Adrenal gland (tissue), 19 donors: ENCODE measurements at places on chromosomes 12 and 14.
A peak's percentile ranks its signal among the peaks of the same experiment; 100 is the strongest.

GRCh38 chr12:71475280-71475679, 35.7 kb downstream of the LGR5 start:
- no peak for DNase-seq

DNA sequence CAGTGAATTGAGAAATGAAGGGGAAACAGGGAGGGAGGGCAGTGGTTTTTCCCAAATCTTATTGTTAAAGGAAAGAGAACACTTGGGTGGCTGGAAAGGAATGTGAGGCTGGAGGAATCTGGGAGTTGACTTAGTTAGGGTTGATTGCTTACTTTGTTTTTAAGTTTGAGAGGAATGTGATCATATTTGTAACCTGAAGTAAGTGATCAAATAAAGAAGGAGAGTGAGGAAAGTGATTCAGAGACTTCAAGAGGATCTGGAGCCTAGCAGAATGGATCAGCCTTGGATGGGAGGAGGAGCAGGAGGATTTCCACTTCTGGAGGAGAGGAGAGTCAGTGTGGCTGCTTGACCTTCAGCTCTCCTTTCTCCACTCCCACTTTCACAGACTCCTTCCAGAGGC, 6.0 kb upstream of the LRP6 start:
- DNase-seq, result no peak

GRCh38 chr12:66500841-66501240, 178.0 kb downstream of the GRIP1 start:
- DNase-seq, result no peak

DNA sequence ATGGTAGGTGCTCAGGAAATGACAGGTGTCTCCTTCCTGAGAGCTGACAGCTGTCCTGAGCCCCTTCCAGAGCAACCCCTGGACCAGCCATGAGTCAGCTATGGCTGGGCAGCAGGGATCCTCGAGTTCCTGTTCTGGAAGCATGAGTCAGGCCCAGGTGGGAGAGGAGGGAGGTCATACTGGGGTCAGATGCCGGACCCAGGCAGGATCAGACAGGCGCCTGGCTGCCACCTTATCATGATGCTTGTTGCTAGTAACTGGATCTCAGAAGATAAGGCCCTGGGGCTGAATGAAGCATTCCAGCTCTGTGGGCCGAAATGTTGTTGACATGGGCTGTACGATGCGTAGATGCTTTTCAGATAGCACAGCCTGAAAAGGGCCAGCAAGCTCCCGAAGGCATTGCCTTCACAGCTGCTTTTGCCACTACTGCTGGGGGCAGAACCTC, 17.4 kb upstream of the KRT7 start:
- DNase-seq, result peak; percentile 38

- no peak for DNase-seq
These were observed 28.6 kb downstream of the BRMS1L start for GRCh38 chr14:35854696-35855270.

- no peak for DNase-seq
These were observed 157.5 kb downstream of the CALM1 start for GRCh38 chr14:90554341-90554740.

DNA sequence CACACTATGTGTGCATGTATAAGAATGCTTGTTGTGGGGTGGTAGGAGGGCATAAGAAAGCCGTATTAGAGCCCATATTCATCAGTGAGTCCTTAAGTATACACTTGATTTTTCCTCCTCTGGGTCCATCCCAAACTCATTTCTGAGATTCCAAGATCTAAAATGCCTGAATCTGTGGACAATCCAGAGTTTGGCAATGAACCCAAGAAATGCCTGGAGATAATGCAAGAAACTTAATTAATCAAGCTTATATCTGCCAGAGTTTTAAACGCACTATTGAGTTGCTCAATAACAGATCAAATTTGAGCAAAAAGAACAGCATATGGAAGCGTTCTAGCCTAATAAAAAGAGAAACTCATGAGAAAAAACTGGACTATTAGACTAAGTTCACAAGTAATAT, 143.4 kb upstream of the NAV3 start:
- DNase-seq, result no peak

GRCh38 chr12:3233797-3234196, 156.6 kb downstream of the TSPAN9 start:
- no peak for DNase-seq

DNA sequence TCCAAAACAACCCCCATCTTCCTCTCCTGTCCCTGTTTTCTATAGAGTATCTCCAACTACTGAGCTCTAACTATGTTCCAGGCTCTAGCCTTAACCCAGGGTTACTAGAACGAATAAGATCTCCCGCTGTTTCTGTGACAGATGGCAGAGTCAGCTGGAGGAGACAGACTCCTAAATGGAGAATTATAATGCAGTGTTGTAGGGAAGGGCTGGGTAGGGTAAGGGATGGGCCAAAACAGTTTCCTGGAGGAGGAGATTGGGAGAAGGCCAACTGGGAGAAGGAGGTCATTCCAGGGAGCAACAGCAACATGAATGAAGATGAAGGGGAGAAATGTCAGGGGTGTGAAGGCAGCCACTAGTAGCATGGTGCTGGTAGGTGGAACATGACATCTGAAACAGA, 73.4 kb upstream of the ANO4 start:
- no peak for DNase-seq

DNA sequence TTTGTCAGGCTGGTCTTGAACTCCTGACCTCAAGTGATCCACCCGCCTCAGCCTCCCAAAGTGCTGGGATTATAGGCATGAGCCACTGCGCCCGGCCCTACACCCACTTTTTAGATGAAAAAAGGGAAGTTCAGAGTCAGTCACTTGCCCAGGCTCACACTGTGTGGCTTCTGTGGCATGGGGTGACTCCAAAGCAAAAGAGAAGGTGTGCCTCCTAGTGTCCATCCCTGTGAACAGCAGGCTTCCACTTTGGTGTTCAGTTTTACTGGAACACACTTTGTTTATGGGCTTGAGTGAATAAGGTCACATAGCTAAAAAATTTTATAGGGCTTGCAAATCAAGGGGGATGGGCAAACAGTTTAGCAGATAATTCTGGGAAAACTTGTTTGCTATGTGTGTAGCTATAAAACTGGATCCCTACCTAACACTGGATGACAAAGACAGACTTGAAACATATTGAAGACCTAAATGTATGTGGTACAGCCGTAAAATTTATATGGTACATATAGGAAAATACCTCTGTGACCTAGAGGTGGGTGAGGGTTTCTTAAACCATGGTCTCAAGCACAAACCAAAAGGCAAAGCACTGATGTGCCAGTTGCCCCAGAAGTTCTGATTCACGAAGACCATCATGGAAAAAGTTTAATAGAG, 54.9 kb downstream of the EID3 start:
- DNase-seq, result peak; percentile 66

DNA sequence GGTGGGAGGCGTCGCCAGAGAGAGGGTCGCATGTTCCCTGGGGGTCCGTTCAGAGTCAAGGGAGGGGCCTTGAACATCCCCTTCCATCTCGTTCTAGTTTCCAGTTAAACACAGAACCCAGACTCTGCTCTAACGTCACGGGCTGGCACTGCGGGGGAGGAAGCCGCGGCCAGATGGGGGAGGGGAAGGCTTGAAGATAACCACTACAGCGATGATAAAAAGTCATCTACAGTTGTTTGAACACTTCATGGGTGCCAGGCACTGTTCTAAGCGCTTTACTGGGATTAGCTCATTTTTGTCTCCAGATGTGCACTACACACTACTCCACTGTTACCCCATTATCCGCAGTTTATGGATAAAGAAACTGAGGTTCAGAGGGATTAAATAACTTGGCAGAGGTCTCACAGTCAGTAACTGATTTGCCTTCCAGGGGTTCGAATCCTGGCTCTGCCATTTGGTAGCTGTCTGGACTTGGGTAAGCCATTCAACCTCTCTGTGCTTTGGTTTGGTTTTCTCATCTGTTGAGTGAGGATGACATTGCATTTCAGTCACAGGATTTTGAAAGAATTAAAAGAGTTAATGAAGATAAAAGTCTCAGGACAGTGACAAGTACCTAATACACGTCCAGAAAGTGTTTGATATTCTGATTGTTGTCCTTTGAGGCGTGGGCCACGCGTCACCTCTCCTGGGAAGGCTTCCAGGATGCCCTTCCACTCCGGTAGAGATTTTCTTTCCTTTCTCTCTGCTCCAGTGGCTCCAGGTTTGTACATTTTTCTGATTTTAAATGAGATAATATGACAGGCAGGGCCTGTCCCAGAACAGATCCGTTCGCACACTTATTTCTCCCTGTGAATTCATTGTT, 798 bp upstream of the RASAL1 start:
- peak; percentile 83 for DNase-seq
